Caco-2 (cell line): ENCODE measurements at places on chromosomes 2 and 18. TPM values are rescaled to one million over a fixed set of nuclear protein-coding genes. Genes with fewer than 3 reads are reported as not detected.

L3MBTL4 gene
- 0.23 TPM in 1 of 2 replicates, not detected in the other for total RNA-seq

- no peaks in the 10 kb centered on the region for H3K4me1 ChIP-seq
- H3K27me3 ChIP-seq = no peaks in the 10 kb centered on the region
- no peak for DNase-seq
- no peak overlapping the region for H3K27ac ChIP-seq
Observed at GRCh38 chr18:77567205-77567604, 317.6 kb downstream of the GALR1 start.

GRCh38 chr2:196334710-196335109, 163.3 kb upstream of the STK17B start:
- no peak overlapping the region for H3K27ac ChIP-seq
- no peak for DNase-seq
- H3K4me3 ChIP-seq = no peak overlapping the region
- H3K27me3 ChIP-seq = no peaks in the 10 kb centered on the region
- H3K4me1 ChIP-seq = peaks cover 16% of the 10 kb centered on the region

DNA sequence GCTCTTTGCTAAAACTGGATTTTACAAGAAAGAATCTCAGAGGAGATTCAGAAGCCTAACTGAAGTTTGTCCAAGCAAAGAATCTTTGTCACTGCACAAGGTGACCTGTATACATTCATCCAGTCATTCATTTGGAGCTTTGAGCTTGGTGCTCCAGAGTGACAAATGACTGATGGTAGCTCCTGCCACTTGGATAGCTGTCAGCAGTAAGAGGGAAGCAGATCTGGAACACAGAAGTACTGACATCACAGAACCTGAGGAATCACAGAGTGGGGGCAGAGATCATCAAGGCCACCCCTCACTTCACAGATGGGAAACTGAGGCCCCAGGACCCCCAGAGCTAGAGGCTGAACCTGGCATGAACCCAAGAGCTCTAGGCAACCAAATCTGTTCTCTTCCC, 28.8 kb upstream of the IGFBP2 start:
- no peaks in the 10 kb centered on the region for H3K36me3 ChIP-seq
- no peak overlapping the region for H3K27ac ChIP-seq
- no peaks in the 10 kb centered on the region; the same call in 1 of the 2 replicates for H3K27me3 ChIP-seq
- H3K4me1 ChIP-seq = no peaks in the 10 kb centered on the region

- no peaks in the 10 kb centered on the region for H3K27me3 ChIP-seq
- no peak overlapping the region for H3K4me3 ChIP-seq
- no peak for DNase-seq
- H3K4me1 ChIP-seq = no peaks in the 10 kb centered on the region
Observed at GRCh38 chr2:8168876-8169424, 512.9 kb upstream of the ID2 start.

DNA sequence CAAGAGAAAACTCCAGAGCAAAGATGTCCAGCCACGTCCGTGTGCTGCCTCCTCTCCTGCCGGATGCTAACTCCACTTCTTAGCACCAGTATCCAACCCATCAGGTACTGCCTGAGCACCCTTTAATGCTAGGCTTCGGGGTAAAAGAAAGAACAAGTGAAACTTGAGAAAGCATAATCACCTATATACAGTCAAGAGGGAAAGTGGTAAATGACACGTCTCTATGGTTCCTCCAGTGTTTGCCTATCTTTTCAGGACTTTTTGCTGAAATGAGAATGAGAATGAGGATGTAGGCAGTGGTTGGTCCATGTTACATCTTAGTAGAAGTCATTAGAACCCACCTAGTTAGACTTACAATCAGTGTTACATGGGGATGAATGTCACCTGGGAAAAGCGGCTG, 47.9 kb downstream of the EPHA4 start:
- no peaks in the 10 kb centered on the region for H3K36me3 ChIP-seq
- no peak for DNase-seq
- H3K4me1 ChIP-seq = peaks cover 47% of the 10 kb centered on the region

TFPI gene
- total RNA-seq = 31.0 and 40.2 TPM in 2 replicates

DNA sequence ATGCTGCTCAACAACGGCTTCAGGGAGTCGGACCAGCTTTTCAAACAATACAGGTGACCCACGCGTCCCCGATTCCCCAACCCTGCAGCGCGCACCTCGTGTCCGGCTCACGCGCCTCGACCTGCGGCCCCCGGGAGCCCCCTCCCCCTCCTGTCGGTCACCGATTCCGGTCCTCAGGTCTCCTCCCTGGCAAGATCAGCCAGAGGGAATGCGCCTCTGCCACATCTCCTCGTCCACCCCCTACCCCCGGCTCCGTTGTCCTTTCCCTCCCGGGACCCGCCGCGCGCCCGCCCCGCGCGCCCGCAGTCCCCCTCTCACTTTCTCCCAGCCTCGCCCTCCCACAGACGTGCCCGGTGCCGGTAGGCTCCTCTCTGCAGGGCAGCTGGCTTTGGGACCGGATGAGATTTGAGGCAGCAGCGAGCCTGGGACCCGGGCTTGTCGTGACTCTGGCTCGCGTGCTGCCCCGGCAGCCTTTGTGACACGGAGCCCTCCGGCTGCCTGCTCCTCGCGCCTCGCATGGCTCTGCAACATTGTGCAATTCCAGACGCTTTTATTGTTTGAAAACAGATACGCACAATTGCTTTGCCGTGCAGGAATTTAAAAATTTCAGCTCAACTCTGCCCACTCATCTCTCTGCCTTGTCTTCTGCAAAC, 558 bp downstream of the TTC39C start:
- no peaks in the 10 kb centered on the region for H3K36me3 ChIP-seq
- H3K4me1 ChIP-seq = no peaks in the 10 kb centered on the region
- no peak for DNase-seq
- H3K4me3 ChIP-seq = peak overlapping the region; percentile 72

TRAK2 gene
- total RNA-seq = 21.9 and 23.2 TPM in 2 replicates
